A673 (cell line): ENCODE measurements at places on chromosomes 3 and 15. TPM values are rescaled to one million over a fixed set of nuclear protein-coding genes. Genes with fewer than 3 reads are reported as not detected.

Gene RGMA
- 5.0 and 8.3 TPM in 2 replicates for total RNA-seq

DNA sequence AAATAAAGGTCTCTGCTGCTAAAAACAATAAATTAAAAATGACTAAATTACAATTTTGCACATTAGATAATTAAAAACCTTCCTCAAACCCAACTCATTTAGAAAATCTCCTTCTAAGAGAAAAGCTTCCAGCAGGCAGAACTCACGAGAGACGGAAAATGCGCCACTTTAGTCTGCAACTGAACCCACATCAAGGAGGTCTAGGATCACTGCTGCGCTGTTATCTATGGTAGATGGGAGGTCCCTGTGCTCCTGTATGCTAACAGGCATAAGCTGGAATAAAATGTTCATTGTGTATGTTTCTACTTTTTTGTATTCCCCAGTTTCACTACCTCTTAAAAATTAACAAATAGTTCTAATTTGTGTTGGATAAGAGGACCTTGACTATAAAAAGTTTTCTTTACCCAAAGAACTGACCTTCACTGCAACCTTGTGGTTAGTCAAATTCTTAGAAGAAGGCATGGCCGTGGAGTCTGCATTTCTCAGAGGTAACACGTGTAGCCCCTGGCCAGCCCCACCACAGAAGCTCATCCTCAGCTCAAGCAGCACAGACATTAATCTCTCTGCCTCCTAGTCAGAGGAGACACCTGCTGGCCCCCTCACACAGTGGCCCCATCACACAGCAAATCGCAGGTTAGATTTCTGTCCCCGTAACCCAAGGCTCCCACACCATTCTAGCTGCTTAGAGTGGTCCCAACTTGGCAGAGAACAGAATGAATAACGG is 22.3 kb downstream of the STIMATE start:
- no peak for DNase-seq

DNA sequence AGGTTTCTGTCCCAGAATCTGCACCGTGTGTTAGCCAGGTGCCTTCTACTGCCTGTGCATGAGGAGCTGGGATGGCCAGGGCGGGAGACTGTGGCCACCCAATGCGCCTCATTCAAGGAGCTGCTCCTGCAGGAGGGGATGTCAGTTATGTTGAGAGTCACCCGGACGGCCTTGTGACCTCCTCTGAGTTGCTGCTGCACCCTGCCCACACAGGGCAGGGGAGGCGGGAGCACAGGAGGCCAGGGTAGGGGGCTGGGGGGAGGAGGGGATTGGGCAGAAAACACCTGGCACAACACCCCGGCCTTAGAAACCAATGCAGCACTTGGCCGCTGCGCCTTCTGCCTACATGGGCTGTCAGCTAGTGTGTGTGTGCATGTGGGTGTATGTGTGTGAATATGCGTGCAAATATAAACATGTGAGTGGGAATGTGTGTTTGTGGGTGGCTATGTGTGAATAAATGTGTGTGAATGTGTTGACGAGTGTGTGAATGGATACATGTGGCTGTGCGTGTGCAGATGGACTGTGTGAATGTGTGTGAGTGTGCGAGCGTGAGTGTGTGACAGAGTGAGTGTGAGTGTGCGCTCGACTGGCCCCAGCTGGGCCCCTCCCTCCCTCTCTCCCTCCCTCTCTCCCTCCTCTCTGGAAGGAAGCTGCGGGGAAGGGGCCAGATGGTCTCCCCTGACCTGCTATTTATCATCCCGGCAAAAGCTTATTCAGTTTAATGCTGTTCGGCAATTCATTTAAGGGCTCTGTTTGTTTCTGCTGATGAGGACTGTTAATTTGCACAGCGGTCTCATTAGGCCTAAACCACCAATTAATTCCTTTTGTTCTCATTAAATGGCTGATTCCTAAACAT is 106.9 kb downstream of the TLE3 start:
- no peak for DNase-seq

DNA sequence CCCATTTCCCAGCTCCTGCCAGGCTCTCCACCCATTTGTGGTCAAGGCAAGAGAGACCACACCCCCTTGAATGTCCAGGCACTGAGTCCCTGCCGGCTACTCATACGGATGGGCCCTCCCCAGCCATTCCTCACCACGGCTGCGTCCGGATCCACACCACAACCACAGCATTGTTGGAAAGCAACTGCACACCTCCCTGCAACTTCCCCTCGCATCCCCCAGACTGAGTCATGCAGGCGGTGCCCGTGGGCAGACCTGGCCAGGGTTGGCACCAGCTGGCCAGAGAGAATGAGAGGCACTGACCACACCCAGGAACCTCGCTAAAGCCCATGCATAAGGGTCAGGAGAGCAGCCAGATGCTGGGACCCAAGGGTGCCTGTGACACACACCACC is 30.5 kb downstream of the LOXL1 start:
- DNase-seq, result no peak

DNA sequence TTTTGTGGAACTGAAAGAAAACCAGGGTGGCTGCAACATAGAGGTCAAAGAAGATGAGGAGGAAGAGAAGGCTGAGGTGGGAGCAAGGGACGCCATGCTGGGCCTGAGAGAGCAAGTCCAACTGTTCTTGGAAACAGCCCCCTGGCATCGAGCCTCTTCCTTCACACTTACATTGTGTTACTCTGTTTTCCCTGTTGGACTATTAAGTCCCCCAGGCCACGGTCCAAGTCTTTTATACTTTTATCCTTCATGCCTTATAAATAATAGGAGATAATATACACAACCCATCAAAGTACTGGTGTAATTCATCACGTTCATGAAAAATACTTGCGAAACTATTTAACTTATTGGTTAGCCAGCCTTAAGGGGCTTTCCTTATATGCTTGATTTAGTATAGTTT is 79.3 kb downstream of the ATG7 start:
- no peak for DNase-seq
